ENCODE measurements at places on chromosomes 3 and 15.
A peak's percentile ranks its signal among the peaks of the same experiment; 100 is the strongest.

DNA sequence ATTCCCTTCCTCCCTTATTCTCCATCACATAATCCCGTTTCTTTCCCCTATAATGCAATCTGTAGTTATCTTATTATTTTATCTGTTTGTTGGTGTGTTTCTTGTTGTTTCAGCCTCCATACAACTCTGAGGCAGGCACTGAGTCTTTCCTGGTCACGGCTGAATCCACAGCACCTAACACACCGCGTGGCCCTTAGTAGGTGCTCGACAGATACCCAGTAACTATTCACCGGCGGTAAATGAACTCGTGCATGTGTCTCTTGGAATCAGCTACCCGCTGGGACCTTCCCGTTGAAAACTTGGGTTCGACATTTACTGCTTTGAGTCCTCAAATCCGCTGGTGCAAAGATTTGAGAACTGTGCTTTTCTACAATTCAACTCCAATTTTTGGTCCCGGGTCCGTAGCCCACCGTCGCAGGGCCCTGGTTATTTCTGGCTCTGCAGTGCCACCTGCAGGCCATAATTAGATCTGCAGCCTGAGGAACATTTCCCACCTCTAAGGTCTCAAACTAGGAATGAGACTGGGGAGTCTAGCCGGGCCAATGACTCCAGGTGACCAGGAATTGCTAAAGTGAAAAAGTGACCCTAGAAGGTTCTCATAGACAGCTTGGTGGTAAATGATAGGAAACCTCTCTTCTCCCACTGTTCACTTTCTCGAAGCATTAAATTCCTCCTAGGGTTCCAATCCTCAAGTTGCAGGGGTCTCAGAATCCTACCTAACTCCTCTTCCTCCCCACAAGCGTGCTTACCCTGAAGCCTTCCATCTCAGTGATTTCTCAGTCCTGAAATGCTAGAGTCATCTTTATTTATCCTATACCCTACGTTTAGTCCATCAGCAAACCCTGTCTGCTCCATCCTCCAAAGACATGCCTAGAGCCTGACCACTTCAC, 40.0 kb upstream of the TRH start:
- DNase-seq: peak; percentile 32

GRCh38 chr3:56193519-56193918, 274.7 kb downstream of the ERC2 start:
- no peak for DNase-seq

GRCh38 chr15:70192490-70192889, 94.8 kb upstream of the TLE3 start:
- no peak for DNase-seq

GRCh38 chr3:177934001-177934891, 602.0 kb upstream of the KCNMB2 start:
- no peak for DNase-seq

GRCh38 chr3:138458774-138459499, 24.5 kb downstream of the ESYT3 start:
- no peak for DNase-seq

- DNase-seq: no peak
Measured at GRCh38 chr3:150825916-150826377, 63.0 kb upstream of the SIAH2 start.

- no peak for DNase-seq
Measured at GRCh38 chr15:100671858-100672543, 69.6 kb downstream of the ASB7 start.

DNA sequence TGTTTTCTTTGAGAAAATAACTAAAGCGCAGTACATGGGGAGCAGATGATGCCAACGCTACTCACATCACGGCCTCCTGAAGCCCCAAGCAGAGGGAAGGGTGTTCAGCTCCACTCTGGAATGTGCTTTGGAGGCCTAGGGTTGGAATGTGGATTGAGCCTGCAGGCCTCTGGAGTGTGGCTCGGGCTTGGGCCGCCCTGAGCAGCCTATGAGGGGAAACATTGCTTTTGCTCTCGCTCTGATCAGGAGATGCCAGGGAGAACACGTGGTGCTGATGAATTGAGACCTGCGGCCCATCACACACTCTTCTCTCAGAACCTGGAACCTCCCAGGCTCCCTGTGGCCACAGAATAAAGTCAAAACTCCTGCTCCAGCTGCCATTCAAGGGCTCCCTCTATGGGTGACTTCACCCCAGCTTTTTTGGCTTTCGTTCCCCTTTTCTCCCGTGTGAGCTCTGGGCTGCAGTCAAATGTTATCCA, 23.3 kb downstream of the CCDC13 start:
- peak; percentile 11 for DNase-seq

GRCh38 chr3:104763007-104763406, 603.7 kb upstream of the ALCAM start:
- no peak for DNase-seq

GRCh38 chr15:65400760-65401610, 21.8 kb downstream of the IGDCC4 start:
- DNase-seq: peak; percentile 57

DNA sequence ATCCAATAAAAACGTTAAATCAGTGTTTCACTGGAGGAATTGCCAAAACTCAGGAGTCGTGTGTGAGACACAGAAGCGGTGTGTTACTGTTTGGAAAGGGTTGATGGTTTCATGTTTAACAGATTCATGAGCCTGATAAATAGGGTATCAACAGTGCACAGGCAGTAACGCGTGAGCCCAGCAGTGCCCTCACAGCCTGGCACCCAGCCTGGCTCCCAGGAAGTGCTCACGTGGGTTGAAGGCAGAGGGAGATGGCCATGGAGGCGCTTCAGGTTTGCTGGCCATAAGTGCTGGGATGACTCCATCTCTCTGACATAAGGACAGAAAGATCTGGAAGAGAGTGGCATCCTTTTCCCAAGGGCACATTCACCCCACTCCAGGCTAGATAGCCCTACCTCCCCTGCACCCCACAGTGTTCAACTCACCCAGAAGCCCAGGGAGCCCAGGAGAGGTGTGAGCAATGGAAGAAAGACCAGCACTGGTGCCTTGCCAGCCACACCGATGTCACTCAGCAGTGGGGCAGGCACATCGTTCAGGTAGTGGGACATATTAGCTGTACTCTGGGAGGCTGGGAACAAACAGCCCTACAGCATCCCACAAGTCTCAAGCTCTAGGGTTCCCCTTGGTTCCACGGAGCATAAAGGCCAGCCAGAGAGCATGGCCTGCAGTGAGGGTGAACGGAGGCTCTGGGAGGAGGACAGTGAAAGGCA, 164.3 kb downstream of the LRRK1 start:
- DNase-seq: no peak

DNA sequence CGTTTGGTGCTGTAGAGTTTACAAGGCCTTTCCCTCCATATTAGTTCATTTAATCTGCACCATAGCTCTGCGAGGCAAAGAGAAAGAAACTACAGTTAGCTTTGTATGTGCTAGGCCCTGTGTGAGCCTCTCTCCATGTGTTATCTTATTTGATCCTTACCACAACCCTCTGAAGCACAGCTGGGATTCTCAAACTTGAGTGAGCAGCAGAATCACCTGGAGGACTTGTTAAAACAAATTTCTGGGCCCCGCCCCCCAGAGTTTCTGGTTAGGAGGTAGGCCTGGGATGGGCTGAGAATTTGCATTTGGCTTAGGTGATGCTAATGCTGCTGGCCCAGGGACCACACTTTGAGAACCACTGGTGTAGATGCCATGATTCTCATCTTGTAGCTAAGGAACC, 12.3 kb downstream of the CA12 start:
- DNase-seq: no peak

GRCh38 chr15:29320420-29320819, 50.8 kb upstream of the NSMCE3 start:
- no peak for DNase-seq

DNA sequence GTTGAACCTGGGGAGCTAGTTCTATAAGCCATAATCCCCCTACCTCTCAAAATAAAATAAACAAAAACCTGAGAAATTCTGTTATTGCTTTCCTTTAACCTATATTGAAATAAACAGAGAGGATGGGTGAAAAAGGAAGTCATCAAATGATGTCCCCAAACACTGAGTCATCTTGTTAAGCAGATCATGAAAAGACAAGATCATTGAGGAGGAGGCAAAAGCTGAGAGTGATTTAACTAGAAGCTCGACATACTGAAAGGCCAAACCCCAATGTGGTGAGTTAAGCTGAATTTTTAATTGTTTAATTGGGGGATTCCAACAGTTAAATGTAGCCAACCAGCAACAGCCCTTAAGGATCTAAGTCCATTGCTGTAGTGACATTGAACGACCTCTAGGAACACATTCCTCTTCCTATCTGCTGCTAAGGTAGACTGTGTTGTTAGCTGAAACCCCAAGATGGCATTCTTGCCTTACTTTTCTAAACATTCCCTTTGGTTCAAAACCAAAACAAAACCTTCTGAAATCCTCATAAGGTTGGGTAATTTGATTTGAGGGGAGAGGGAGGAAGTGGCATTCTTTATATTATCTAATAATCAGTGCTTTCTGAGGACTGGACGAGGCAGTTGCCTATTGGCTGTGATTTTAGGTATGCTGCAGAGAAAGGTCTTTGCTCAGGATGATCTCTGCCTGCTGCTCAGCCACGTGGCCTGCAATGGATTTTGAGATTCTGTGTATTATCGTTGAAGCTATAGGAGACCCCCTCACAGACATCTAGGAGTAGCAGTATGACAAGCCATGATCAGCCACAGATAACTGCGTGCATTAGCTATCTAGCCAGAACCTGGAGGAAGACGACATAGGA, 62.7 kb upstream of the BNIP2 start:
- peak; percentile 28 for DNase-seq

DNA sequence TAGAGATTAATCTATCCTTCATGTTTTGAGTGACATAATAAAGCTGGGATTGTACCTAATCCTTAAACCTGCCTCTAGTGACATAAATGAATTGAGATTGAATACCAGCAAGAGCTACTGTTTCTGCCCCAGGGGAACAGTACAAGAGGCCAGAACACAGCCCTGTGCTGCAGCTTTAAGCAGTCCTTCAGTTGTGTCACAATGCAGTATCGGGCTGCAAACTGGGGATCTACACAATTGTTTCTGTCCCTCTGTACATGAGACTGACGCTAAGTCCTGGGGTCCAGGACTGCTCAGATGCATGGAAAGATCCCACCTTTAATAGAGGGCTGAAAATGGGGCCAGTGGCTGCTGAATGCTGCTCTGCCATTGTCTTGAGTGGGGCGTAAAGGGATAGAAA, 87.5 kb downstream of the MINAR1 start:
- no peak for DNase-seq

- no peak for DNase-seq
Measured at GRCh38 chr15:73941871-73942635, 15.8 kb downstream of the LOXL1 start.

GRCh38 chr3:190086191-190086590, 34.5 kb downstream of the P3H2 start:
- no peak for DNase-seq

Measured in activated CD4-positive, alpha-beta T cell treated with anti-CD3 and anti-CD28 coated beads, Interleukin-10, Interleukin-2, amounts not matched to agents 100 ng/mL and 50 ng/mL, durations not matched to agents 16 hours and 8 hours (primary cell).